ENCODE measurements at places on chromosomes 11 and 22.

- DNase-seq, result no peak
These were observed 28.4 kb downstream of the KCNJ4 start for GRCh38 chr22:38426628-38427027.

DNA sequence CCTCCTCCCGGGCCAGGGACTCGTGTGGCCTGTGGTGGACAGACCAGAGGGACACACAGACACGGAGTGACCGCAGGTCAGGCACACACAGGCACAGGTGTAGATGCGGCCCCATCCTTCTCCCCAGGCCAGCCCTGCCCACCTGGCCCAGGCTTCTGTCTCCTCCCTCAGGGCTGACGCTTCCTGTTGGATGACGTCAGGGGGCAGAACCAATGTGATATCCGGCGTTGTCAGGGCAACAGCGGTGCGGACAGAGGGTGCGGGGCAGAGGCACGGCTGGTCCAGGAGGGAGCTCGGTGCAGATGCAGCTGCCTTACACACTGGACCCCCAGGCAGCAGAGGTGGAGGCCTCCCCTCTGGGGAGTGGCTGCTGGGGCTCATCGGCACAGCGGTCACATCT is 2.9 kb upstream of the TUBGCP6 start:
- DNase-seq, result peak; percentile 64

DNA sequence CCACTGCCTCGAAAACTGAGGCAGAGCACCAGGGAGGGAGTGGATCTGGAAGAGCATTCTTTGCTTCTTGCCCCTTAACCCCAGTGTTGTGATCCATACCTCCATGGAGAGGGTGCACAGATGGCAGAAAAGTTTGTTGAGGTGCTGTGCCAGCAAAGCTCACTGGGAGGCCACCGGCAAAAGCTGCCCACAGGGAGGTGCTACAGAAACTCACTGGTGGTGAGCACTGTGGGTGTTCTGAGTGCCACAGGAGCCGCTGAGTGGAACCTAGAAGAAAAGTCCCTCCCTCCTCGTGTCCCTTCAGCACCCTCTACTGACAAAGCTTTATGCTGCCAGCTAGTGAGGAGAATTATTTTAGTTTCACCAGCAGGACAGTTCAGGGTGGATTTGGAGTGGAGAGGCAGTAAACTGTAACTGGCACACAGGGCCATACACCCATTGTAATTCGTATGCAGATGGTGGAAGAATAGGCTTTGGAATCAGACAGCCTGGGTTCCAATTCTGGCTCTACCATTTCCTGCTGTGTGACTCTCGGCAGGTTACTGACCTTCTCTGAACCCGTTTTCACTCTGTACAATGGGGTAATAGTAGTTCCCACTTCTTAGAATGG is 84.6 kb downstream of the SWAP70 start:
- DNase-seq, result no peak

- DNase-seq, result no peak
These were observed 3.1 kb downstream of the SHANK2 start for GRCh38 chr11:71249301-71249700.

GRCh38 chr11:7586376-7586775 is 72.6 kb downstream of the PPFIBP2 start:
- DNase-seq, result no peak

- DNase-seq, result no peak
These were observed 195.3 kb upstream of the BLID start for GRCh38 chr11:122311216-122311755.

DNA sequence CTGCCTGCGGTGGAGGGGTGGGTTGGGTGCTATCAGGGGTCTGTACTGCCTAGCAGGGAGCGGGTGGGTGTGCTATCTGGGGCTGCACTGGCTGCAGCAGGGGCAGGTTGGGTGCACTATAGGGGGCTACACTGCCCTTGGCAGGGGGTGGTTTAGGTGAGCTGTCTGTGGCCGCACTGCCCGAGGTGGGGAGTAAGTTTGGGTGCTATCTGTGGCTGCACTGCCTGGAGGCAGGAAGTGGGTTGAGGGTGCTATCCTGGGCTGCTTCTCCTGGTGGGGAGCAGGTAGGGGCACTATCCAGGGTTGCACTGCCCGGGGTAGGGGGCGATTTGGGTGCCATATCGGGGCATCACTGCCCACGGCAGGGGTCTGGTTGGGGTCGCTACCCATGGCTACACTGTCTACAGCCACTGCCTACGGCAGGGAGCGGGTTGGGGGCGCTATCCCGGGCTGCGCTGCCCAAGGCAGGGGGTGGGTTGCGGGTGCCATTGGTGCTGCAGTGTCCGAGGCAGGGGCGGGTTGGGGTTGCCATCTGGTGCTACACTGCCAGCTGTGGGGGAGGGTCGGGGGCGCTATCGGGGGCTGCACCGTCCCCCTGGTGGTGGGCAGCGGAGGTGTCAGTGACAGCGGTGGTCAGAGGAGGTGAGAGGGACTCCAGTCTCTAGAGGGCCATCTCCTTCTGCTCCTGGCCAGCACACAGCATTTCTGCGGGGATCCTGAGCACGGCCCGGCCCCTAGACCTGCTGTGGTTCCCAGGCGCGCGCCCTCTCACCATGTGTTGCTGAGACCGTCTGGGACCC is 1.3 kb upstream of the RFPL2 start:
- DNase-seq, result no peak

DNA sequence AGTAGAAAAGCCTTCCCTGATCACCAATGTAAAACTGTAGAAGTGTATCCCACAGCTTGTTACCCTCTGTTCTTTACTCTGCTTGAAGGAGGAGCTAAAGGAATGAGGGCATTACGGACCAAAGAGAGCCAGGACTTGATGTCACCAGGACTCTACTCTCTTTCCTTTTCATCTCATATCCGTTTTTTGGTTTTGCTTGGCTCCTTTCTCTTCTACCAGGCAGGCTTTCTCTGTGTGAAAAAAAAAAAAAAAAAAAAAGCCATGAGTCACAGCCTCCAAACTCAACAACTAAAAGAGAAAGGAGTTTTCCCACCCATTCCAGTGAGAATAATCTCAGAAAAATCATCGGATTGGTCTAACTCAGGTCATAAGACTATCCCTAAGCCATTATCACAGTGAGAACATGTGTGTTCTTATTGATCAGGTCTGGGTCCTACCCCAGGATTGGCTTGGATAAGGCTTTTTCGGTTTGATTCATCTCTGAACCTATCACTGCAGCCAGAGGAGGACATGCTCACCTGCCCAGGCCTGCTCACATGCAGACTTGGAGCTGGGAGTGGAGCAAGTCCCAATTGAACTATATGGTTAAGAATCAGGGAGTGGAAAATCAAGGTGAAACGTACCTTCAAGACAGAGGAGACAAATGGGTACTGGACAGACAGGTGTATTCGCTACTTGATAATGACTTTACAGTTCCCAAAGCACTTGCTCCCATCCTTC is 19.4 kb upstream of the LRRC55 start:
- DNase-seq, result peak; percentile 42

DNA sequence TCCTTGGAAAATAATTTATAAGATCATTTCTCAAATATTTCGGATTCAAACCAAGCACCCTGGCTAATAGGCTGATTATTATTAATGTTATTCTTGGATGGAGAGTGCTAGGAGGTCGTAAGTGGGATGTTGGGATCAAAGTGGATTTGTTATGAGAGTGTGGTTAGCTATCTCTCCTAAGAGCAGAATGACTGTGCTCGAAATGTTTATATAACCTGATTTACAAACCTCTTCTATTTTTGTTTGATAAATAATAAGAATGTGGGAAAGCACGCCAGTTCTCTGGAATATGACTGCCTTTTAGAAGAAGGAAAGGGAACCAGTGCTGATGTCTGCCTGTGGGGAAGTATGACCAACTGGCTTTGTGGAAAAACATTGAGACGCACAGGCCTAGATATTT is 527.5 kb downstream of the NTM start:
- DNase-seq, result no peak

DNA sequence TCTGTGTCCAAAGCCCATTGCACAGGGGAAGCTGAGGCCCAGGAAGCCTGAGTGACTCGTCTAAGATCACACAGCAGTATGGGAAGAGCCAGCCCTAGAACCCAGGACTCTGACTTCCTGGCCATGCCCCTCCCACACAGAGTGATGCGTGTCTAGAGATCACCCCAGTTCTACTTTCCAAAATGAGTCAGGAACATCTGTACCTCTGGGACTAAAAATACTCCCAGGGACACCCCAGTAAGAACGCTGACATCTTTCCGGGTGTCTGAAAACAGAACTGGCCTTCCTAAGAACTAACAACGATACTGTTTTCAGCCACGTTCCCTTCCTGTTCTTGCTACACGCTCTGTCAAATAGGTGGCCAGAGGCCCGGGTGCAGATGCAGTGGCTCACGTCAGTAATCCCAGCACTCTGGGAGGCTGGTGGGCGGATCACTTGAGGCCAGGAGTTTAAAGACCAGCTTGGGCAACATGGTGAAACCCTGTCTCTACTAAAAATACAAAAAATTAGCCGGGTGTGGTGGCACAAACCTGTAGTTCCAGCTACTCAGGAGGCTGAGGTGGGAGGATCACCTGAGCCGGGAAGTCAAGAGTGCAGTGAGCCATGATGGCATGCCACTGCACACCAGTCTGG is 21.7 kb upstream of the PDGFB start:
- no peak for DNase-seq

DNA sequence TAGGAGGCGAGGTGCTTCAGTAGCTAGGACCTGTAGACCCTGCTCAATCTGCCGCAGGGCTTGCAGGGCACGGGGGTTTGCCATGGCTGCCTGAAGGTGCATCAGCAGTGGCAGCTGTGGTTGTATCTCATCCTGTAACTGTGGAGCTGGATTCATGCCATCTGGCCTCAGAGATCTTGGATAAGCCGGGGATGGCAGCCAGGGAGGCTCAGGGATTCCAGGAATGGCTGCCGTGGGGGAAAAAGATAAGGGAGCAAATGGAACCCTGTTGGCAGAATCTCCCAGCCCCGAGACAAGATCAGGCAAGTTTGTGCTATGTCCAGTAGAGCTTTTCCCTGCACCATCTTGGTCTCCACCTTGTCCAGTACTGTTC is 1.8 kb downstream of the UBQLN3 start:
- no peak for DNase-seq

- DNase-seq, result no peak
These were observed 13.1 kb downstream of the TENM4 start for GRCh38 chr11:79427611-79428327.

DNA sequence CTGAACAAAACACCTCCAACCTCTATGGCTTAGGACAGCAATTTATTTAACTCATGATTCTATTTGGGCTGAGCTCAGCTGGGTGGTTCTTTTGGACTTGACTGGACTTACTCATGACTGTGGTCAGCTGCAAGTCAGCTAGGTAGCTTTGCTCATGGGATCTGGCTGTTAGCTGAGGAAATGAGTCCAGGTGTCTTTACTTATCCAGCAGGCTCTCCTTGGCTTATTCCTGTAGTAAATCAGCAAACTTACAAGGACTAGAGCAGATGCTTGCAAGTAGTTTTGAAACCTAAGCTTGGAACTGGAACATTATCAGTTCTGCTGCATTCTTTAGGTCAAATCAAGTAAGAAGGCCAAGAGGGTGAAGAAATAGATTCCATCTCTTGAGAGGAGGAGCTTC is 8.0 kb upstream of the HIKESHI start:
- no peak for DNase-seq

- peak; percentile 56 for DNase-seq
These were observed 186.0 kb upstream of the CTSC start for GRCh38 chr11:88523386-88524071.

Measured in foreskin keratinocyte (primary cell).